Subcutaneous preadipocyte (primary cell): ENCODE measurements at places on chromosomes 1 and 21. TPM values are rescaled to one million over a fixed set of nuclear protein-coding genes. Genes with fewer than 3 reads are reported as not detected.

RHBDL2 gene
- total RNA-seq: 0.37 and 0.39 TPM in 2 replicates

FCGR1A gene
- not detected in 2 replicates for total RNA-seq

AMY2B gene
- 3.3 and 4.4 TPM in 2 replicates for total RNA-seq

CDCA8 gene
- total RNA-seq: 12.9 and 21.5 TPM in 2 replicates

AKR7A3 gene
- 0.73 and 1.4 TPM in 2 replicates for total RNA-seq

FCRL3 gene
- total RNA-seq: not detected in 2 replicates

NUDT4B gene
- total RNA-seq: 21.7 and 23.9 TPM in 2 replicates

CLDN17 gene
- not detected in 2 replicates for total RNA-seq

PTPN7 gene
- not detected in 2 replicates for total RNA-seq

THEM5 gene
- total RNA-seq: not detected in 2 replicates

MPZ gene
- total RNA-seq: 1.8 and 2.9 TPM in 2 replicates

PKP1 gene
- total RNA-seq: under 0.01 and 0.78 TPM in 2 replicates

NBPF4 gene
- not detected in 2 replicates for total RNA-seq

NECTIN4 gene
- 0.20 TPM in 1 of 2 replicates, not detected in the other for total RNA-seq

TNFRSF1B gene
- total RNA-seq: 16.5 and 21.7 TPM in 2 replicates

SIPA1L2 gene
- 0.73 and 1.2 TPM in 2 replicates for total RNA-seq

FMN2 gene
- 15.4 and 35.8 TPM in 2 replicates for total RNA-seq

GSTM1 gene
- total RNA-seq: 13.7 and 16.2 TPM in 2 replicates

HSD3B1 gene
- total RNA-seq: not detected in 2 replicates

ZNF362 gene
- total RNA-seq: 5.9 and 6.1 TPM in 2 replicates

MMP23B gene
- 0.73 TPM in 1 of 2 replicates, not detected in the other for total RNA-seq

DMBX1 gene
- total RNA-seq: not detected in 2 replicates

TSPAN2 gene
- total RNA-seq: not detected in 2 replicates
